ENCODE measurements at places on chromosomes 5 and 9.

DNA sequence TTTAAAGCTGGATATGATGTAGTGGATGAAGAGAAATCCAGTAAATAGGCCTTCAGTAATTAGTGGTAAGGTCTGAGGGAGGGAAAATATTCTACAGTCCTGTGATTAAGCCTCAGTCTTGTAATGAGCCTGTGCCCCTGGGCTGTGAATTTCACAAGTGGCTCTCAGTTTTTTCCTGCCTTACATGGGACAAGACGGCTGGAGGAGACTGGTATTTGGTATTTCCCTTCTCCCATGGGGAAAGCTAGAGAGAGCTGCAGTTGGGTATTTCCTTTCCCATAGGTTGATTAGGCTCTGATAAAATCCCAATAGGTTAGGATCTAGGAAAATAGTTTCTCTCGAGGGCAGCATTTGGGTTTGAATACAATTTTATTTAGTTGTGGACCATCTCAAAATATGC, 62.2 kb upstream of the GNA14 start:
- no peak for DNase-seq

- DNase-seq: no peak
Observed at GRCh38 chr5:88806338-88806737, 76.6 kb downstream of the MEF2C start.

DNA sequence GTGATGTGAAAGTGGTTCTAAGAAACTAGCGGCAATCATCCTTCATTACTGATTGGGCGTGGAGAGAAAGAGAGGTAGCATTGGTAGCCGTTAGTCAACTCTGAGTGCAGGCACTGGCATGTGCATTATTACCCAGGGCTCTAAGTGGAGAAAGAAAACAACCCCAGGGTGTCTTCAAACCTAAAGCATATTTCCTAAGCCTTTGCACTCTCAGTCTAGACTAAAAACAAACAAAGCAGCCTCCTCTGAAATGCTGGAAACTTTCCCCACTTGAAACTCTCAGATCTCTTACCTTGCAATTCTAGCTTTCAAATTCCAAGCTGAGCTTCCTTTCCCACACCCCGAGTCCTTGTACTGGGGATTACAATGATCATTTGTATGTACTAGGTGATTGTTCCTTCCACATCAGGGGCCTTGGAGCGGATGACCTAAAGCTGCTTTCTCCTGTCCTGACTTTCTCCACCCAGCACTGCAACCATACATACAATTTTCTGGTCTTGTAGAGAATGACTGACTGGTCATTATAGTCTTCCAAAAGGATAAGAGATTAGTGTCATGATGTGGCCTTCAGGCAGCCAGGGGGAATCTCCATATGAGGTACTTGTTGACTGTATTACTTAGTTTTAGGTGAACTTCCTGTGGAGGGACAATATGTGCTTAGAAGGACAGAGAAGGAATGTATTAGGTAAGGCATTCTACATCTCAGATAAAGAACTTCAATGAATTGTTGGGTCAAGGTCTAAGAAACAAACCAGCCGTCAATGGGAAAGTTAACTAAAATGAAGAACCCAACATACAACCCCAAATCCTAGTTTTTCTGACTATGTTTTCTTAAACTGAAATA, 98.3 kb upstream of the CDKN2B start:
- DNase-seq: no peak

- no peak for DNase-seq
Observed at GRCh38 chr5:140420226-140420570, 18.6 kb downstream of the ANKHD1 start.

DNA sequence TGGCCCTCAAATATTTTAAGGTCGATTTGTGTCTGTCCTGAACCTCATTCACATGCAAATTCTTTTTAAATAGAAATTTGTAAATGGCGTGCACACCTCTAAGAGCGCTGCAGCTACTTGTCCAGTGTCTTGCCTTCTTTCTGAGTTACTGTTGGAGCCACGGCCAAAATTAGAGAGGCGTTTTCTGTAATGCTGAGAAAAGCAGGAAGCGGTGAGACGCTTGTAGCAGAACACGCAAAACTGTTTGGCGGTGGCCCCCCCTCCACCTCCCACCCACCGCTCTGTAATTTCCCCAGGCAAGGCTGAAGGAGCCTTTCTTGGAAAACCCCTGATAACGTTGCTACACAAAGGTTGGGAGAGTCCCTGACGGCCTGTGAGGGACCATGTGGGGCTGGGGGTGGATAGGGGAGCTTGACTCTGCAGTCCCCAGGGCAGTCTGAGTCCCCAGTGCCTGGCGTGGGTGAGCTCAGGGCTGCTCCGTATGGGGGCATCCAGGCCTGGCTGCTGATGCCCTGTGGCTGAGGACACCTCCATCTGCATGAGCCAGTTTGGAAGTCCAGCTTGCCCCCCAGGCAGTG, 96.5 kb downstream of the GADD45G start:
- no peak for DNase-seq

GRCh38 chr5:59367791-59368394, 525.6 kb downstream of the PDE4D start:
- no peak for DNase-seq

DNA sequence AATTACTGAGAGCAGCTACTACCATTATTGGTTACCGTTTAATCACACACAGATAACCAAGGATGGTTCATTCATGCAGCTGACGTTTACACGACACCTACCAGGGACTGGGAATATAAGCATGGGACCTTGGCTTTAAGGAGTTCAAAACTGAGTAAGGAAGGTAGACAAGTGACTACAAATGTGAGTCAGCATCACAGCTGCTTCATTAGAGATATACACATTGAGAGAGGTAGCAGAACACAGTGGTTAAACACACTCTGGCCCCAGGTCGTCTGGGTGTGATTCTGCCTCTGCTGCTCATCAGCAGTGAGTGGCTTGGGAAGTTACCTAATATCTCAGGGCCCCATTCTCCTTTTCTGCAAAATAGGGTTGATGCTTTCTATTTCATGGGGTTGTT, 268.6 kb downstream of the NR3C1 start:
- no peak for DNase-seq

DNA sequence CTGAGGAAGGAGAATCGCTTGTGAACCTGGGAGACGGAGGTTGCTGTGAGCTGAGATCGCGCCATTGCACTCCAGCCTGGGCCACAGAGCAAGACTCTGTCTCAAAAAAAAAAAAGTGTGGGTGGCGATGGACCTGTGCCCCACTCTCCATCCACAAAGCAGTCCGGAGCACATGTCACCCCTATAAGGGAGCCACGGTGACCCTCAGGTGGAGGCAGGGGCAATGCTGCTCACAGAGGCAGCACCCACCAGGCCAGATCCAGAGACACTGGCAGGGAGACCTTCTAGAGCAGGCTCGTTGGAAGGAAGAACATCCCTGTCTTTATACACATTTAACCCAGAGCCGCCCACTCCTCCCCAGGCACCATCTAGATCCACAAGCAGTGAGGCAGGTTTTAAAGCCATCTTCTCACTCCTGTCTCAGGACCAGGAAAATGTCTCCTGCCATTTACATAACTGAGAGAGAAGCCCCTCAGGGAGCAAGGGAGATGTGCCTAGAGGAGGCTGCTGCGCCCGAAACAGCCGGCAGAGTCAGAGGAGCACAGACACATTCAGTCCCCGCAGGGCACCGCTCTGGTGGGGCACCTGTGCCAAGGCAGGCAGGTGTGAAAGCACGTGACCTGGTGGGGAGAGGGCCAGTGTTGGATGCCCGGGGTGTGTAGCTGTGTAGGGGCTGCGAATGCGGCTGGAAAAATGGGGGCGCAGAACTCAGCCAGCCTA, 31.6 kb upstream of the ADAMTS2 start:
- DNase-seq: no peak

DNA sequence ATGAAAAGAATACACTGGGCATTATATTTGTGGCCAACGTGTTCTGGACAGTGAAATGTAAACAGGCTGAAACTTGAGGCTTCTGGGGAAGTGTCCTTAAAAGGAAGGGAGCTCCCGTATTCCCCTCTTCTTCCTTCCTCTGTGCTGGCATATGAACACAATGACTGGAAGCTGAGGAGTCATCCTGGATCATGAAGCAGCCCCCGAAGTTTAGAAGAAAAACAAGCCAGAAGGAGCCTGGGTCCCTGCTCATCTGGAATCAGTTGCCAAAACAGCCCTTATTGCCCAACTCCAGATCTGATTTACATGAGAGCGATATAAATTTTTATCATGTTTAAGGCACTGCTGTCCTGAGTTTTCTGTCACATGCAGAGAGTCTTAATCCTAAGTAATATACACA, 65.4 kb upstream of the SLC1A1 start:
- DNase-seq: no peak

GRCh38 chr5:13658152-13658551, 286.3 kb downstream of the DNAH5 start:
- DNase-seq: no peak

DNA sequence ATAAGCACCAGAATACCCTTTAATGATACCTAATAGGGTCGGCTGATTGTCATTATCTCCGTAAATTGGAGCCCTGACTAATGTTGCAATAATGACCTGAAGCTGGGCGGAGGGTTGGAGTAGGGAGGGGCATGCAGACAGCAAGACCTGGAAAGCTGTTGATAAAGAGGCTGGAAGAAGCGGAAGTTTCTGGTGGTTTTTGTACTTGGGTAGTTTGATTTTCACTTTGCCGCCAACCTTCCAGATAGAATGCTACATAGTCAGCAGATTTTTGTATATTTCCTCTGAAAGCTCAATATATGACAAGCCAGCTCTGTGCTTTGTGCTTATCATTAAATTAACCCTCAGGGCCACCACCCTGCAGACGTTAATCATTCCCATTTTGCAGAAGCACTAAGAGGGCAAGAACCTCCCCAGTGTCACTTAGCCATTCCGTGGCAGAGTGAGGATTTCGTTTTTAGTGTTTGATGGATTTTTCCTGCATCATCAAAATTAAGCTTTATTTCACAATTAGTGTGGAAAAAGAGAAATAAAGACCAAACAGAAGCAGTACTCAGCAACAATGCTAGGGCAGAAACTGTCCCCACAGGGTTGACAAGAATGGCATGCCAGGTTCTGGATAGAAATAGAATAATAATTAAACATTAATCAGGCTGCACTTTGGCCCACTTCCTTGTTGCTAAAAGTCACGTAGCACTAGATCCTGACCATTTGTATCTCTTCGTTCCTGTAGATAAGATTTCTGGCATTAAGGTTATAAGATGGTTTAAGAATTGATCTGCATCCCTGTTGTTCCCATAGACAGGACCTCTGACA, 34.7 kb downstream of the DIRAS2 start:
- no peak for DNase-seq

- no peak for DNase-seq
Observed at GRCh38 chr5:176414704-176415103, 1.6 kb downstream of the CLTB start.

DNA sequence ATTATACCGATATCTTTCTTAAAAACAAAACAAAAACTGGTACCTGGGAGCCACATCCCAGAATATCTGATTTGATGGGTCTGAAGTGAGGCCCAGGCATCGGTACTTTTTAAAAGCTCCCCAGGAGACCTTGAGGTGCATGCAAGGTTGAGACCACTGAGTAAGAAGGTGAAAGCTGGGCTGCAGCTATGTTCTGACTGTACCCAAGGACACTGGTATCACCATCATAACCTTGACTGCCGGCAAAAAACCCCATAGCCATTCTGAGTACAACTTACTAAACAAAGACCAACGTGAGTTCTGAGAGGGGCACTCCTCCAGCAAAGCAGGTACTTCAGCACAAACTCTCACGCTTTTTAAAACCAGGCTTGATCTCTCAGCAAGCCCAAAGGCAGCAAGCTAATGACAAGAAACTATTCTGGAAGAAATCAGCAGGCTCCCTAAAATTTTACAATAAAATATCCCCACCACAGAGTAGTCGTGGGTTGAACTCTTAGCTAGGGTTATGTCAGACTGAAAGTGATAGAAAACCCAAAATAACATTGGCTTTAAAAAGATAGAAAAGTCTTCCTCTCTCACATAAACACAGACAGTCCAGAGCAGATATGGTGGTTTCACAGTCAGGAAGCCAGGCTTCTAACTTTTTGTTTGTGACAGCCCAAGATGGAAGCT, 263.9 kb downstream of the SAXO1 start:
- no peak for DNase-seq

DNA sequence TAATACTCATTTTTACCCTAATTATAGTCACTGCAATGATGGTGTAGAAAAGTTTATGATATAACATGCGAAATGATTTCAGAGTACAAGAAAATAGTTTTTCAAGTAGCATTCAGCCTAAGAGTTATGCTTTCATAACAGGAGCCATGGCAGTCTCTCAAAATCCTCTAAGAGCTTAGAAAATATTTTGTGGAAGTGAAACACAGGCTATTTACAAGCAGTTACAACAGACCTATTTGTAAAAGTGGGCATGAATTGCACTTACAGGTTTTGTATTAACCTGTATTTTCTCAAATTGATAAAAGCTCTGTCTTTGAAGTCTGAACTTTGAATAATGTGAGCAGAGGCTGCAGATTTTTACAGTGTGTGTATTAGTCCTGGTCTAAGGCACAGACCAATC, 523.3 kb downstream of the LRRC70 start:
- DNase-seq: no peak

- no peak for DNase-seq
Observed at GRCh38 chr5:102611312-102611711, 112.5 kb upstream of the SLCO6A1 start.

GRCh38 chr9:104815851-104816565, 52.1 kb downstream of the NIPSNAP3B start:
- no peak for DNase-seq

GRCh38 chr9:37454238-37454637, 11.0 kb downstream of the ZBTB5 start:
- no peak for DNase-seq

DNA sequence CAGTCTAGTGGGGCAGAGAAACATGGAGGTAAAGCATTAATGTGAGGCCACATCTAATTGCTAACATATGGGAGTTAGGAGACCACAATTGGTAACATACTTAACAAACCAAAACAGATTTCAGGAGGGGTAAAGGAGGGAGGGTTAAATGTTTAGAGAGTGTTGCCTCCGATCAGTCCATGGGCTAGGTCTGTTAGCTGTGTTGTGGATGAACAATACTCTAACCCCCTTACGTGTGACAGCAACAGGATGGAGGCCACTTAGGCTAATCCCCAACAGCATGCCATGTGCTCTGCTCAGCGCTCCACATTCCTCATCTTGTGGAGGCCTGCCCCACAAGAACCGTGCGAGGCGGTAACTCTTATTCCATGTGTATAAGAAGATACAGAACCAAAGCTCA, 167.0 kb downstream of the CRB2 start:
- DNase-seq: no peak

DNA sequence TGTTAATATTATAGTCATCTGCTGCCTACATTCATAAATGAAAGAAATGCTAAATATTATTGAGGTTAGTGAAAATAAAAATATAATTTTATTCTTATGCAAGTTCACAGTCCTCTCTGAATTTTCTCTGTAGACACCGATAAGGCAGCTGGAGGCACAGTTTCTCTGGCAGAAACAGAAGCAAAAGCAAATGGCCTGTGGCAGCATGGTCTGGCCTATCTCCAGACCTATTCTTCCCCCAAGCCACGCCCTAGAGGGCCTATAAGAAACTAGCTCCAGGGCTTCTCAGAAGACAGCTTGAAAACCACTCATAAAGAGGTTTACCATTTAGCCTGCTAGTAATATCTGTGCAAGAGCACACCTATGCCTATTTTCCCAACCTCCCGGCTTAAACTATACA, 28.4 kb downstream of the MRPS27 start:
- no peak for DNase-seq
